Activated CD8-positive, alpha-beta T cell treated with anti-CD3 and anti-CD28 coated beads for 36 hours (primary cell): ENCODE measurements at places on chromosomes 2 and 18.

- DNase-seq: peak; percentile 85
These were observed 77.4 kb downstream of the DCDC2C start for GRCh38 chr2:3780477-3781402.

DNA sequence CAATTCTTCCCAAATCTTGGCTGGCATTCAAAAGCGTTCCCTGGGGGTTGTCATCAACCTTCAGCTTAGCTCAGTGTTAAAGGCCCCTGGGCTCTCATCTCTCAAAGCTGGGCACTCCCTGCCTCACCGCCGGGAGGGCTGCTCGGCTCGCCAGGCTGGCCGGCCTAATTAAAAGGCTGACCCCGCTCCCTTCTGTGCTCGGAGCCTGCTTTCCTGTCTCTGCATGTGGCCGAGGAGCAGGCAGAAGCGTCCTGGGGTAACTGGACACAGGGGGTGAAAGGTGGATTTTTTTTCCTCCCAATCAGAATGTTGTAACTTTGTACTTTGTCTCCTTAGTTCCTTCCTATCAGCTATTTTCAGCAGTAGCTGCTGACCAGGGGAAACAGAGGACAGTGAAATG is 231.1 kb downstream of the GBX2 start:
- no peak for DNase-seq

DNA sequence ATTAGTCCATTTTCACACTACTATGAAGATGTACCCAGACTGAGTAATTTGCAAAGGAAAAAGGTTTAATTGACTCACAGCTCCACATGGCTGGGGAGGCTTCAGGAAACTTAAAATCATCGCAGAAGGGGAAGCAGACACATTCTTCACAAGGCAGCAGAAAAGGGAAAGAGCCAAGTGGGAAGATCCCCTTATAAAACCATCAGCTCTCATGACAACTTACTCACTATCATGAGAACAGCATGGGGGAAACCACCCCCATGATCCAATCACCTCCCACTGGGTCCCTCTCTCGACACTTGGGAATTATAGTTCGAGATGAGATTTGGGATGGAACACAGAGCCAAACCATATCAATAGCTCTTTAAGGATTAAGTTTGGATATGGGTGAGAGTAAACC is 246.1 kb upstream of the CYRIA start:
- DNase-seq: no peak

DNA sequence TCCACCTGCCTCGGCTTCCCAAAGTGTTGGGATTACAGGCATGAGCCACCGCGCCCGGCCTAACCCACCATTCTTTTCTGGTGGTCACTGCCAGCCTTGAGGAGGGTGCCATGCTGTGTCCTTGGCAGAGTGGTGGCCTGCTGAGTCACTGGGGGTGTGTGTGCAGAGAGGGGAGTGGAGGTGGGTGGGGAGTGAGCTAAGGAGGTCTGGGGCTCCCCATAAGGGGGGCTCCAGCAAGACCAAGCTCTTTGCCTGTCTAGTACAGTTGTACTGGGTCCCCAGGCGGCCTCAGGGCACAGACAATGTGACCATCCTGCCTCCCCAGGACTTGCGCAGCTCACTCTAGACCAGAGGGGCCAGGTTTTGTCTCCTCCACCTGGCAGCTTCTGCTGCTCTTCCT is 36.1 kb downstream of the LAMA3 start:
- DNase-seq: no peak

- DNase-seq: no peak
These were observed 151.9 kb upstream of the MYCN start for GRCh38 chr2:15788455-15788829.

DNA sequence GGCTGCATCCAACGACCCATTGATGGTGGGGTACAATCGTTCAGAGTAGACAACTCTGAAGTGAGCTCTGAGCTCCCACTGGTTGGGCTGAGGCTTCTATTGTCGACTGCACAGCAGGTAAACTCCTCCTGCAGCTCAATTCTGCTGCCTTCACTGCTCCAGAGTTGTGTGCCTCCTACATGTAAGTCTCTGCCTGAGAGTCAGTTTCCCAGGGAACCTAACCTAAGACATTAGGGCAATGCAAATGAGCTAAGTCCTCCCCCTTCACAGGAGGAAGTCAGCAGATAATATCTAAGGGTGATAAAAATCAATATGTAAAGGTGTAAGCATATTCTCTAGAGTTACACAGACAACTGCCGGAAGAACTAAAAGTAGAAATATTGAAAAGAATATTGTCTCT is 22.5 kb upstream of the ACYP2 start:
- no peak for DNase-seq
